ENCODE measurements at places on chromosomes 4 and X.

DNA sequence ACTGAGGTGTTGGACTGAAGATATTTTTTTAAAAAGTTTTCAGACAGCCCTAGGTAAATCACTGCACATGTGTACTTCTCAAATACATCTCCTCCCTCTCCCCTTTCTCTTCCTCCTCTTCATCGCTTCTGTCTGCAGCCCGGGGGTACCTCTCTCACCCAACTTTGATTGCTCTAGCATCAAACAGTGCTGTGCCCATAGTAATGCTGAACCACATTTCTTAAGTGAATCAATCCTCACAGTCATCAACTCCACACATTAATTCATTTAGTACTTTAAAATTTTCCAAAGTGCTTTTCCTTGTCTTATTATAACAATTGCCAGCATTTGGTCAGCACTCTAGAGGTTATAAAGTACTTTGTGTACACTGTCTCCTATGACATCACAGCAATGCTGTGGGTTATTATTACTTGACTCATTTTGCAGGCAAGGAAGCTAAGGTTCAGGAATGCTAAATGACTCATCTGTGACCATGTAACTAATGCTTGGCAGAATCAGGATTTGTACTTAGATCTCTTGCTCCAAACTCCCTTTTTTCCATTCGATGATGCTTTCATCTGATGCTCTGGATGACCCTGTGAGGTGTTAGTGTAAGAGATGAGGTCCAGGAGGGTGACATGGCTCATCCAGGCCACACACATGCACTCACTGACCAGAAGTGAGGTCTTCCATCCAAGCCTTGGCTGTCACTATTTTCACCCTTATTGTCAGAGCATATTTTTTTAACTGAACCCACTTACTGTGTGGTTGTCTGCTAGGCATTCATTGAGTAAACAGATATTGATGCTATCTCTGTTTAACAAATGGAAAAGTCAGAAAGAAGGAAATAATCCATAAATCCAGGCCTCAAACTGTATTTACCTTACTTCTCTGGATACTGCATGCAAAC lies 58.8 kb downstream of the RHOH start:
- DNase-seq: no peak

DNA sequence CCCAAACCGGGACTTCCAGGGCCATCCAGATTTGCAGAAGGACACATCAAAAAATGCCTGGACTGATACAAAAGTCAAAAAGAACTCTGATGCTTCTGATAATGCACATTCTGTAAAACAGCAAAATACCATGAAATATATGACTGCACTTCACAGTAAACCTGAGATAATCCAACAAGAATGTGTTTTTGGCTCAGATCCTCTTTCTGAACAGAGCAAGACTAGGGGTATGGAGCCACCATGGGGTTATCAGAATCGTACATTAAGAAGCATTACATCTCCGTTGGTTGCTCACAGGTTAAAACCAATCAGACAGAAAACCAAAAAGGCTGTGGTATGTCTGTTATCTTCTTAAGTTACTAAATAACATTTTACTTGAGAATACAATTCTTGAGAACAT lies 9.2 kb downstream of the PLK4 start:
- DNase-seq: no peak

DNA sequence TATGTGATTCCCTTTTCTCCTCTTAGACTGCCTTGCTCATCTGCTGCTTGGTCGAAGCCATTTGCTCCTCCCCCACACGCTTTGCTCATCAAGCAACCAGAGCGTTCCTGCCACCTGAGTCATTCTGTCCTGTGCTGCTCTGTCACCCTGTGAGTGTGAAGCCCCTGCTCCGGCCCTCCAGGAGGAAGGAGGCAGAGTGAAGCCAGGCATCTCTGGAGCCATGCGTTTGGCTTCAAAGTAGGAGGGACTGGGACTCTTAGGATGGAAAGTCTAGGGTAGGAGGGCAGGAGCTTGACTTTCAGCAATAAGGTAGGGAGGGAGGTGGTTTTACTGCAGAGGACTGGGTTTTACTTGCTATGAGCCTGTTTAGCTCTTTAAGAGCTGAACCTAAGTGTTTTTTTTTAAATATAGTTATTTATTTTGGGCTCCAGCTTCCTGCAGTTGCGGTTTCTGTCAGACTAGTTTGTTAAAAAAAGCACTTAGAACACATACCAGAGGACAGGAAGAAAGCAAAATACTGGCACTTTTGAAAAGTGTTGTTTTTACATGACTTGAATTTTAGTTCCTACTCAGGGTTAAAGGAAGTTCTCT lies 63.6 kb downstream of the SPINK2 start:
- peak; percentile 53 for DNase-seq

- no peak for DNase-seq
Measured at GRCh38 chr4:10005632-10006031, 15.7 kb downstream of the SLC2A9 start.

GRCh38 chr4:89110541-89110985 lies 770 bp upstream of the TIGD2 start:
- DNase-seq: no peak

- DNase-seq: no peak
Measured at GRCh38 chr4:182937268-182938204, 20.4 kb upstream of the DCTD start.

DNA sequence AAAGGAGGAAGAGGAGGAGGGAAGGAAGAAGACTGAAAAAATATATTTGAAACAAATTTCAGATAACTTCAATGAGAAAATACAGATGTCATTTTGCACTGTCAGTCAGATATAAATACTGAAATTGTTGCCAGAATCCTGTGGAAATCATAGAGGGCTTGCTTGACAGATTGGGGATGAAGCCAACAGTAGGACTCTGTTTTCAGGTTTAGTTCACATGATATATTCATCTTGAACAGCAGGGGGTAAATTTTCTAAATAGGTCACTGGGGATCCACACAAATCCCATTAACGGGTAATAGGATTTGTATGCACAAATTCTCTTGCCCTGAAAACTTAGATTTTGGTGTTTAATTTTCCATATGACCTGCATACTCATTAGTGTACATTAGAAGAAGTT lies 103.3 kb upstream of the PCDH18 start:
- DNase-seq: no peak

- DNase-seq: no peak
Measured at GRCh38 chr4:146545102-146545501, 23.4 kb upstream of the SLC10A7 start.

DNA sequence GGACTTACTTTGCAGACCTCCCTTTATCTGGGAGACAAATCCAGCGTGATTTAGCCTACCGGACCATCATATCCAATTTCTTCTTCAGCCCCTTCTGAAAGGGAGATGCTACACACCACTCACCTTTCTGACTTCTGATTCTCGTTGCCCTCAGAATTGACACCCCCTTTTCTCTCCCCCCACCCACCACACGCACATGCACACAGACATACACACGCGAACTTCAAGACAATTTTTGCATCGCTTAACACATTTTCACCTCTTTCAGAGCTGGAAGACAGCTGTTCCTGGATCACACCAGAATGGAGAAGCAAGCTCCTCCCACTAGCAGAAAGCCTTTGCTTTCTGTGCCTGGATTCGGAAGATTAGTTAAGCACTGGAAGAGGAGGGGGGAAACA lies 1.0 kb upstream of the SNCA start:
- peak; percentile 5 for DNase-seq

DNA sequence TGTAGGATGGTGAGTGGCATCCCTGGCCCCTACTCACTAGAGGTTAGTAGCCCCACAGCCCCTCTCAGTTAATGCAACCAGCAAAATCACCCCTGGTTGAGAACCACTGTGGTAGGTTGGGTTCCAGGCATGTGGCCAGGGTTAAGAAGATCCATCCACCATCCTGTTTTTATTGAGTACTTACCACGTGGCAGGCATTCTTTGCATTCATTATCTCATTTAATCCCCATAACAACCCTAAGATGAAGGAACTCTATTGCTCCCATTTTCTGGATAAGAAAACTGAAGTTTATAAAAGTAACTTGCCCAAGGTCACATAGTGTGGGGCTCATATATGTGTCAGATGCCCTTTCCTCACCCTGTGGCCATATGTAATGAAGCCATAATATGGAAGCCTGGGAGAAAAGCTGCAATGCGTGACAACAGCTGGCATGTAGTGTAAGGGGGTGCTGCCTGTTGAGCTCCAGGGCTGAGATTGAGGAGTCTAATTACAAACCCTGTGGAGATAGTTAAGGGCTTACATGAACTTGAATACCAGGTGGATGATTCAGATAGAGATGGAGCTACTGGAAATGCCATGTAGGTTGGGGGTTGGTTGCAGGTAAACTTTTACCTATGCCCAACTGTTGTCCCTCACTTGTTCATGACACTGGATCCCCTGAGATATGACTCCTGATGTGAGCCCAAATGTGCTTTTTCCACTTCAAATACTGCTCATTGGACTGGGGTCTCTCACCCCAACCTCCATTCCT lies 100.2 kb upstream of the PGRMC2 start:
- no peak for DNase-seq

DNA sequence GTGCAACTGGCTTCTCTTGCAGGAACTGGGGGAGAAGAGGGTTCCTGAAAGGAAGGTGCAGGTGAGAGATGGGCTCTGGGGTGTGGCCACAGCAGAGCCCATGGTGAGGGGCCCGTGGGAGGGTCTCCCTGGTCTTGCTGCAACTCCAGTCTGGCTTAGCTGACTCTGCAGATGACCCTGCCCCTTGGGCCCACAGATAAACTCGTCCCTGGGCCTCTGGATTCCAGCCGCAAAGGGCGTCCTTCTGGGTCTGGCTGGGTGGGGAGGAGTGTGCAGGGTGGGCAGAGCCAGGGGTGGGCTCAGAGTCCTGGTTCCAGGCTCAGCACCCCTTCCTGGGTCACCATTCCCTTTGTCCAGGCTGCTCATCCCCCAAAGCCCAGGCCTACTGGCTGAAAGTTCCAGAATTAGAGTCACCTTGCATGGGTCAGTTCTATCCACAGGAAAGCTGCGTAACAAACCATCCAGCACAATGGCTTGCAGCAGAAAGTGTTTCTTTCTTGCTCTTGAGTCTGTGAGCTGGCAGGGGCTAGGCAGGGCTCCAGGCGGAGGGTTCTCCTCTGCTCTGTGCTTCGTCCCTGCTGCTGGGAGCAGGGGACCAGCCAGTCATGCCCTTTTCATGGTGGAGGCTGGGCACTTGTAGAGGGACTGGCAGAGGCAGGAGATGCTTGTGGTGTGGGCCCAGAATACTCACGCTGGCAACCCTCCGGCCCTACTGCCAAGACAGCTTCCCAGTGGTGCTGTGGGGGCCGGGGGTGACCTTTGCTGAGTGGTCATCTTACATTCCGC lies 43.5 kb upstream of the ADRA2C start:
- DNase-seq: no peak

GRCh38 chr4:63620271-63620670 lies 789.0 kb downstream of the TECRL start:
- no peak for DNase-seq

DNA sequence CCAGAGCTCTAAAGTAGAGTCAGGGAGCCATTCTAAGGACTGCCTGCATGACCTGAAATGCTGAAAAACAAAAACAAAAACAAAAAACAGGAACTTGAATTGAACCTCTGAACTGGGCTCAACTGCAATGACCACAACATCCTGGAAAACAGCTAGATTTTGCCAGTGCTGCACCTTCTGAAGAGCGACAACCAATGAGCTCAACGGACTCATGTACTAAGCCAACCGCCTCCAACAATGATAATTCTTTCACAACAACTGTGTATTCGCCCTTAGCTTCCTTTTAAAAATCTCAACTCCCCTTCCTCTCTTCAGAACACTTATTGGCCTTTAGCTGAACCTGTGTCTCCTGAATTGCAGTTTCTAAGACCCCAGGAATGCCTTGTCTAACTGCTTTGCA lies 69.8 kb downstream of the HAUS3 start:
- no peak for DNase-seq

GRCh38 chr4:159248384-159249178 lies 145.7 kb downstream of the RAPGEF2 start:
- no peak for DNase-seq

- DNase-seq: no peak
Measured at GRCh38 chrX:31808357-31808756, 736.5 kb upstream of the FTHL17 start.

Measured in nephron progenitor cell (in vitro differentiated cells).